PC-9 (cell line): ENCODE measurements at places on chromosomes 1 and 21. TPM values are rescaled to one million over a fixed set of nuclear protein-coding genes. Genes with fewer than 3 reads are reported as not detected.

The LYPD8 gene
- total RNA-seq = 0.74 and 1.4 TPM in 2 replicates

GRCh38 chr21:35120631-35121180 lies 71.6 kb upstream of the RUNX1 start:
- no peak for DNase-seq
- no peaks in the 10 kb centered on the region for H3K4me1 ChIP-seq

- H3K27ac ChIP-seq = no peak overlapping the region
- H3K4me3 ChIP-seq = no peak overlapping the region
- DNase-seq = no peak
- H3K4me1 ChIP-seq = peaks cover 18% of the 10 kb centered on the region
- H3K27me3 ChIP-seq = no peaks in the 10 kb centered on the region
- H3K36me3 ChIP-seq = no peaks in the 10 kb centered on the region
Measured at GRCh38 chr1:24386931-24387330, 26.7 kb downstream of the STPG1 start.

- DNase-seq = no peak
- H3K4me1 ChIP-seq = no peaks in the 10 kb centered on the region
- H3K4me3 ChIP-seq = no peak overlapping the region
- no peak overlapping the region for H3K27ac ChIP-seq
Measured at GRCh38 chr21:25903607-25904006, 168.8 kb downstream of the GABPA start.

DNA sequence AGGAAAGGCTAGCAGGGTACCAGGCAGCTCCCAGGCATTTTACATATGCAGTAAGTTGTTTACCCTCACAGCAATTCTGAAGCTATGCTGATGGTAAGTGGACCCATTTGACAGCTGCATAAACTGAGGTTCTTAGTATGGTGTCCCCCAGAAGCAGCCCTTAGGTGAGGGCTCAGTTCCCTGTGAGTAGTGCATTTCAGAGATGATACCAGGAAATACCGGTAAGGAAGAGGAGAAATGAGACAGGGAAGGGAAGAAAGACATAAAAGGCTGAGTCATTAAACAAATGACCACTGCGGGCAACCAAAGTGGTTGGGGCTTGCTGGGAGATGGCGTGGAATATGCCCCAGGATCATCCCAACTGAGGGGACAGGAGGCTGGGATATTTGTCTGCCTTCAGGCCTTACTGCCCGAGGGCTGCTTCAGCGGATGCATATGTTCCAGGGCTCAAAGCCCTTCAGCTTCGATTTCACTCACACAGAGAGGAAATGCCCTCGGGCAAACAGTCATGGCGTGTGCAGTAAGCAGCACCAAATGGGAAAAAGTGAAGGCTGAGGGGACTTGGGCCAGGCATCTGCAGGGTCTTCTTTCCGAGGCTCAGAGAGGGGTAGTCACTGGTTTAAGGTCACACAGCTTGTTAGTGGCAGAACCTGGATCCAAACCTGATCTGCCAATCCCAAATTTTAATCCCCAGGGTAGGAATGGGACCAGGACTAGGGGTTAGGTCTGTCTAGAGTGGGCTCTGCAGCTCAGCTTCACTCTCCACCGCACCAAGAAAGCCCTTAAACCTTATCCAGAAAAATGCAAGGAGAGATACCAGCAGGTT lies 133.7 kb upstream of the RUNX3 start:
- no peaks in the 10 kb centered on the region for H3K4me1 ChIP-seq
- no peaks in the 10 kb centered on the region for H3K36me3 ChIP-seq
- no peak overlapping the region for H3K4me3 ChIP-seq
- DNase-seq = no peak
